ENCODE measurements at places on chromosomes 1 and 21. TPM values are rescaled to one million over a fixed set of nuclear protein-coding genes. Genes with fewer than 3 reads are reported as not detected.

GUCA2B gene
- total RNA-seq: not detected

DNA sequence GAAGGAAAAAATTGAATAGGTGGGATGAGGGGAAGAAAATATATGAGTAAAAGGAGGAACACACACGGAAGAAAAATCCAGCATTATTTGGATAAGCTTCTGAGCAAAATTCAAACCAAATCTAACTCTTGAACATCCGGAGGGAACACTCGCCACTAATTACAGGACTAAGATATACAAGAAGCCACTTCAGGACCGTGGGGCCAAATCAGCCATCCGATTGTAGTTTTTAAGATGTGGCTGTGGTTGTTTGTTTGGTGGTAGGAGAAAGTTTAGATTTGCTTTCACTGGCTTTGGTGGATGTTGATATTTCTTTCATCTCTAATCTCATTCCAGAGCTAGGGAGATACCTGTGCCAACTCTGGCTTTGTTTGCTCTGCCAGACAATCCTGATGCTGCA, 43.7 kb upstream of the ADAMTS1 start:
- no peak for DNase-seq

CLCA2 gene
- 0.08 TPM for total RNA-seq

DNA sequence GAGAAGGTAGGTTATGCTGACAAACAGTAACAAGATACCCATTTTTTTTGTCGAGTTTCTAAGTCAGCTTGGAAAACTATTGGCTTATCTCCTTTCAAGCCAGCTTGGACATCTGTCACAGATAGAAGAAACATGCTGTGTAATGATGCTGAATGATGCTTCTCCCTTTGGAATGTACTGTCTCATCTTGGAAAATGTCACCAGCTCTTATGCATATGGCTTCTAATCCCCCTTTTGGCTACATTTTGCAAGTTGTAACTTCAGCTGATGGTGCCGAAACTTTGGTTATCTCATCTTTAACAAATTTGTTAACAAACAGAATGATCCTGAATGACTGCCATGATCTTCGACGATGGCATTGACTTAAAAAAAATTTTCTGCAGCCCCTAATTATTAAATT, 68.8 kb upstream of the ST6GALNAC3 start:
- DNase-seq: no peak

GPR52 gene
- 0.19 TPM for total RNA-seq

WDR4 gene
- 13.2 TPM for total RNA-seq

- DNase-seq: no peak
Observed at GRCh38 chr1:24022581-24023361, 42.6 kb upstream of the SRSF10 start.

SYTL1 gene
- total RNA-seq: not detected

BATF3 gene
- 7.4 TPM for total RNA-seq

DNA sequence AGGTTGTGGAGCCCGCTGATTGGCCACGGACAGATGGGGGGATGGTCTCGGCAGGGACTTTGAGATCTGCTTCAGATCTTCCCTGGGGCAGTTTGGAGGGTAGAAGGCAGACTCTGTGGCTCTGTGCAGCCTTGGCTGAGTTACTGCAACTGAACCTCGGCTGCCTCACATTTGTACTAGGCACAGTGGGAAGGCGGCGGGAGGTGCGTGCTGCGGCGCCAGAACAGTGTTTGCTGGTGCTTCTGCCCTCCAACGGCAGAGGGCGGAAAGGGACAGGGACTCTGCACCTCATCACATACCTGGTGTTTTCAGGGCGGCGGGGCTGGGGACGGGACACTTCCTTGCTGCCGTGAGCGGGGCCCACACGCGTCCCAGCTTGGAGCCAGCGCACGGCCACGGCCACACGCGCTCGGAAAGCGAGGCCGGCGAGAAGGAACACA, 26.2 kb downstream of the SLC66A1 start:
- DNase-seq: no peak

DNA sequence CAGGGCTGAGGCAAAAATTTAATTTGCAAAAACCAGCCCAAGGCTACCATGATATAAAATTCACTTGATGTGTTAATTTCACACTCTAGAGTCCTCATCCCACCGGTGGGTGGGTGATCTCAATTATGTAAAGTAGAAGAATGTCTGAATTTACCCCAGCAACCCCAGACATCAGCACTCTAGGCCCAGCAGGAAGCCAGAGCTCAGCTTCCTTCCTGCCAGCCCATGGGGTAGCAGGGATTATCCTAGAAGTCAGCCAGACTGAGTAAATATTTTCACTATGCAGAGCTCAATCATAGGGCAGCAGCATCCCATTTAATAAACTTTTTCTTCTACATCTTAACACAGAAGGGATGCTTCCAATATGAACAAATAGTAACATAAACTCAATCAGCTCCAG, 71.0 kb downstream of the SIPA1L2 start:
- DNase-seq: no peak

DNA sequence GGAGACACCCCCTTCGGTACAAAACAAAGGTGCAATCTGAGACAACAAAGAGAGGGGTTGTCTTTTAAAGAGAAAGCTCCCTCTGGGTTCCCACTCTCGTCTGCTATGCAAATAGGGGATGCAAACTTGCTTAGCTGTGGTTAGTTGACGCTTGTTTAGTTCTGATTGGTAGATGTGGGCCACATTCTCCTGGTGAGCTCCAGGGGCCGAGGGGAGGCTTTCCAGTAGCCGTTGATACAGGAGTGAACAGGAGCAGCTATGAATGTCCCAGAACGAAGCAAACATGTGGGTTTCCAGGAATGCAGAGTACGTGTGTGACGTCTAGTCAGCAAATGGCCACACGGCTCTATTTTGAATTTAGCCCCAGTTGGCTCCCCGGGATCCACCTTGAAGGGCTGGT, 14.7 kb downstream of the TFF2 start:
- DNase-seq: peak; percentile 9

GRCh38 chr1:203328714-203329122, 22.2 kb downstream of the FMOD start:
- no peak for DNase-seq

DNA sequence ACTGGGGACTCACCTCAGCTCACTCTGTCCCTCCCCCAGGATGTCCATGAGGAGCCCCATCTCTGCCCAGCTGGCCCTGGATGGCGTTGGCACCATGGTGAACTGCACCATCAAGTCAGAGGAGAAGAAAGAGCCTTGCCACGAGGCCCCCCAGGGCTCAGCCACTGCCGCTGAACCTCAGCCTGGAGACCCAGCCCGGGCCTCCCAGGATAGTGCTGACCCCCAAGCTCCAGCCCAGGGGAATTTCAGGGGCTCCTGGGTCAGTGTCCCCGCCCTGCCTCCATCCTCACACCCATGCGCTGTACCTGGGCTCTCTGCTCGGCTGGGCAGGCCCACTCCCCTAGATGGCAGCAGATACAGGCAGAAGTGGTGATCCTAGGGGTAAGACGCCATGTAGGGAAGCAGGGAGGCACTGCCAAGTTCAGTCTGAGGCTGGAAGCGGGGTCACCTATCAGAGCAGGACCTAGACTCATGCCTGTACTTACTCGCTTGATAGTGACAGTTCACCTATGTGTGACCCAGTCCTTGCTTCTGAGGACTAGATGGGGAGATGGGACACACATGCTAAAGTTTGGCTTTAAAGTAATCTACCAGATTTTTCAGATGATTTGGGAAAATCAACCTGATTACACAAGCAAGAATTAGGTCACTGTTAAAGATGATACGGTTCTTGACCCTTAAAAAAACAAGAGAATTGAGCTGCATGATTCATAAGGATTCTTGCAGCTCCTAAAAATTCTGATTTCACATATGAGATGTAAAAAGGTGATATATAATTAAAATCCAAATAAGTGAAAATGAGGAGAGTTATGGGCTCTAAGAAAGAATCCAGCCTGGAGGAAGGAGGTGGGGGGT, 38.7 kb downstream of the ETNK2 start:
- peak; percentile 29 for DNase-seq

DNA sequence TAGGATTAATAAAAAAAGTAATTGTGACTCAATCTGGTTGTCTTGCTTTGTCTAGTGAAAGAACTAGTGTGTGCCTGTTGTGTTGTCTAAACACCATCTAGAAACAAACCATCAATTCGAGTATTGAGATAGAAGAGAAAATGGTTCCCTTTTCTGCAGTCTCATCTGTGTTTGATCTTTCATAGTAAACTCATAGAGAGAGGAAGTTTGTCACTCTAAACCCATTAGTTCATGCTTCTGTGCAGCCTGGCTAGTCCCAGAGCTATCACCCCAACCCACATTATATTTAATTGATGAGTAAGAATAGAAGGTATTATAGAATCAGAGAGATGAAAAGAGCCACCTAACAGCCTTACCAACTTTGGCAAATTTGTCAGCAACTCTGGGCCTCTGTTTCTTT, 99.5 kb downstream of the TGFB2 start:
- DNase-seq: no peak

TMEM54 gene
- total RNA-seq: 41.6 TPM

DNA sequence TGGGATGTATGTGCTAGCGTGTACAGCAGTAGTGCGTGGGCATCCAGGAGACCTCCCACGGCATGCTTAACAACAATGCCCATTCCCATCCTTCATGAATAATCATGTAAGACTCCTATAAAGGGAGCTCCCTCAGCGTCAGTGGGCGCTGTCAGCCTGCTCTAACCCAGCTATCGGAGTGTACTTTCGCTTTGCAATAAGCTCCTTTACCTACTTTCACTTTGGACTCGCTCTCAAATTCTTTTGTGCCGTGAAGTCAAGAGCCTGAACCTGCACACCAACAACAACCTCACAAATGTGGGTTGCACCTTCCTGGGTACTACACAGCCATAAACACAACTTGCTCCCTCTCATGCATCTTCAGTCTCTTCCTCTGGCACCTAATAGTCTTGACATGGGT, 114.8 kb upstream of the PAXBP1 start:
- DNase-seq: peak; percentile 6

DNA sequence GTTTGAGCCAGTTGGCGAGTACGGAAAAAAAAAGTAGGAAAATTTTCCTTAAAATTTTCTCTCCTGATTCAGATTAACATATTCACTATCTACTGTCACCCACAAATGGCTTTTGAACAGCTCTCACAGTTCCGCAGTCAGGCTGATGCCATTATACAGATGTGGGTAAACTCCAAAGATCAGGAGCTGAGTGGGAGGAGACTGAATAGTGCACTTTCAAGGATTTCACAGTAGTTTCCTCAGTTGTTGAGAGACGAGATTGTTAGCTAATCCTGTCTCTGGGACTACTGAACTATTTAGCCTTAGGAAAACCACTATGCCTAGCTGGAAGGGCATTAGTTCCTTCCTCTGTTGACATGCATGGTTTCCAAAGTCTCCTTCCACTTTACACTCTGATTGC, 3.2 kb upstream of the DISP1 start:
- no peak for DNase-seq

DNA sequence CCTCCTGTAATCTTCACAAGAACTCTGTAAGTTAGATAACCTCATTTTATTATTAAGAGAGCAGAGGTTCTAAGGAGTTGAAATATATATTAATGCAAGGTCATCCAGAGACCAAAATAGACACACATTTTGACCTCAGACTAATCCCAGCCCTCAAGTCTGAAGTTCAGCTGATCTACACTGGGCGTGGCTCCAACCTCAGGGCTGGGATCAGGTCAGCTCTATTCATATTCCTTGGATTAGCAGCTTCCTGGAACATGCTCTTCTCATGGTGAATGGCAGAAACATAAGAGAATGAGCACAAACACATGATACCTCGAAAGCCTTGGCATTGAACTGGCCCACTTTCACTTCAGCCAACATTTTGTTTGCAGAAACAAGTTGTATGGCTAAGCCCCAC, 200.8 kb upstream of the ST6GALNAC5 start:
- peak; percentile 45 for DNase-seq

- DNase-seq: no peak
Observed at GRCh38 chr21:45578811-45579381, 36.7 kb upstream of the SLC19A1 start.

DNA sequence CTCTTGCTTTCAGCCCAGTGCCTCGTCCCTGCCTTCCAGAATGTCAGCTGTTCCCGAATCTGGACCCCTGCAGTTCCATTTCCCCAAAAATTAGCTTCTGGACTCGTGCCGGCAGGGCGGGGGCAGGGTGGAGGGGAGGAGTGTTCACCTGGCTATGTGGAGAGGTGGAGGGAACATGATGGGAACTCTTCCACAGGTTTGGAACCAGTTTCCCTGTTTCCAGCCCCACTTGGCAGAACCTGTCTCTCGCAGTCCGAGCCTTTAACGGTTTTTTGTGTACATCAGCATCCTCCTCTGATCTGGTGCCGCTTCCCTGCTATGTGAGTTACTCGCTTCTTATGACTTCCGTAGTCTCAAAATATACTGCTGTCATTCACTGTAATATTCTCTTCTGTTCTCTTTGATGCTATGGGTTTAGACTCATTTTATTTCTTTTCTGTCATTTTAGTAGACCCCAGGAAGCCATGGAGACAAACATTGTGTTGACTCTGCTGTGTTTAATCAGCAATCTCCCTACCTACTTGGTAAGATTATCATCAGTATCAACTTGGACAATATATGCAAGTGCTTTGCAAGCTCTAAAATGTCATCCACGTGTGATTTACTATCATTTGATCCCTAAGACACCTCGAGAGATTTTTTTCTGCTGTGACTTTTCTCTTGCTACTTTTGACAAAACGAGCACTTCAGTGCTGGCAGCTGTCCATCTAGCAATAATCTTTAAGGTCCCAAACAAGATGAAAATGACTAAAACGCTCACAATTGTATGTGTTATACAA, 33.3 kb upstream of the HNRNPU start:
- no peak for DNase-seq

DNA sequence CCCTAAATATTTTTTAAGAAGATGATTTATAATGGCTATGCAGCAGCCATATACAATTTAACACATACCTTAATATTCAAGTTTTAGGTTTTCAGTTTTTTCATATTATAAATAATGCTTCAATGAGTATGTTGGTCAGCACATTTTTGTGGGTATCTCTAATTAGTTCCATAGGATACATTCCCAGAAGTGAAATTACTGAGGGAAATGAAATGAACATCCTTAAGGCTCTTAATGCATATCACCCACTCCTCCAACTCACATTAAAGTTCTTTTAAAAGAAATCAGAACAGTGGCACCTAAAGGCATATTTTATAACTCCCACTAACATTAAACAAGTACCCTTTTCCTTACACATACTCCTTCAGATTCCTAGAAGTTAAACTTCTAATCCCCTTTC, 56.1 kb downstream of the EYA3 start:
- no peak for DNase-seq

LHX8 gene
- 0.08 TPM for total RNA-seq

GRCh38 chr1:207826557-207827487, 75.0 kb downstream of the CD46 start:
- no peak for DNase-seq

DNA sequence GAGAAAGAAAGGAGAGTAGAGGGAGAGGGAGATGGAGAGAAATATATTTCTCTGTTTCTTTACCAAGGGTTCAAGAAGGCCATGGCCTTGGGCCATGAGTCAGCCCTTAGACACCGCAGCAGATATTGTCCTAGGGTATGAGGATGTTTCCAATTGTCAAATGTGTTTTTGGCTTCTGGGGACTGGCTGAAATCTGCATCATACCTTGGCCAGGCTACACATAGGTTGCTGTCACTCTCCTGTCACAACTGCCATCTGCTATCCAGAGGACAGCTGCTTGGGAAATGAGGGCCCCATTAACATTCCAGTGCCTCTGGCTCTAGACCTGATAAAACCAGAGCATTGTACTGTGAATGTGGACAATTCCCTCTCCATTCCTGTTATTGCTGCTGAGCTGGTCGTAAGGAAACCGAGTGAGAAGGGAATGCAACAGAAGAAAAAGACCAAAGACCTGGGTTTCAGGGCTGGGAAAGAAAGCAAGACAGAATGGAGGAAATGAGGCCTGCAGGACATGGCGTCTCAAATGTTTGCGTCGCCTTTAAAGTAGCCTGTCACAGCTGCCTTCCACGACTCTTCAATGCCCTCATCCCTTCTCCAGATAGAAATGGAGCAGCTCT, 8.8 kb upstream of the PIGC start:
- DNase-seq: no peak

- DNase-seq: no peak
Observed at GRCh38 chr1:41726899-41727748, 191.6 kb downstream of the HIVEP3 start.
